Left cardiac atrium (tissue), 4 donors: ENCODE measurements at places on chromosomes 12 and 14. TPM values are rescaled to one million over a fixed set of nuclear protein-coding genes. Genes with fewer than 3 reads are reported as not detected.

Gene APOF
- total RNA-seq, result not detected

Gene ALKBH2
- 8.5 TPM for total RNA-seq

Gene MYG1
- 35.0 TPM for total RNA-seq

Gene BBOF1
- 4.0 TPM for total RNA-seq

Gene SMCO3
- total RNA-seq, result 0.44 TPM

Gene GPRC5A
- 2.6 TPM for total RNA-seq

Gene NIN
- total RNA-seq, result 31.8 TPM

Gene TSHR
- total RNA-seq, result not detected
